ENCODE measurements at places on chromosomes 5 and 9. TPM values are rescaled to one million over a fixed set of nuclear protein-coding genes. Genes with fewer than 3 reads are reported as not detected.

KDM4C gene
- 37.2 TPM for total RNA-seq

NSUN2 gene
- total RNA-seq, result 37.7 TPM

OR1J2 gene
- not detected for total RNA-seq

LYRM7 gene
- total RNA-seq, result 11.4 TPM

GPRIN1 gene
- total RNA-seq, result 0.34 TPM

IL3 gene
- not detected for total RNA-seq

TAF11L10 gene
- not detected for total RNA-seq

STC2 gene
- total RNA-seq, result 4.3 TPM

IL13 gene
- total RNA-seq, result 0.66 TPM

SLC2A6 gene
- 5.1 TPM for total RNA-seq

PGGT1B gene
- total RNA-seq, result 9.8 TPM

PPWD1 gene
- total RNA-seq, result 61.7 TPM

PCDHGA2 gene
- 2.5 TPM for total RNA-seq

FBXL7 gene
- 16.7 TPM for total RNA-seq

GNAQ gene
- total RNA-seq, result 100 TPM

RASGRF2 gene
- 28.4 TPM for total RNA-seq

PIP5K1B gene
- total RNA-seq, result 1.7 TPM

IFNB1 gene
- total RNA-seq, result not detected

BTNL3 gene
- total RNA-seq, result 0.22 TPM

ZNF354C gene
- 6.5 TPM for total RNA-seq

ZNF608 gene
- 17.2 TPM for total RNA-seq

ADAMTS13 gene
- total RNA-seq, result 2.0 TPM

PCDH12 gene
- 2.4 TPM for total RNA-seq

NOXA1 gene
- total RNA-seq, result 2.0 TPM

IRGM gene
- 0.98 TPM for total RNA-seq

DMRT2 gene
- total RNA-seq, result 6.8 TPM

MYO10 gene
- total RNA-seq, result 9.9 TPM

PCDHA1 gene
- not detected for total RNA-seq

MRPS30 gene
- 45.8 TPM for total RNA-seq

C5 gene
- total RNA-seq, result 23.7 TPM

SPARC gene
- total RNA-seq, result 991 TPM

FBXW11 gene
- total RNA-seq, result 54.4 TPM

KIF4B gene
- total RNA-seq, result 0.17 TPM

CCNJL gene
- total RNA-seq, result 0.16 TPM

C1QTNF2 gene
- 1.1 TPM for total RNA-seq

RMND5B gene
- total RNA-seq, result 25.8 TPM

SPTLC1 gene
- total RNA-seq, result 95.4 TPM

THBS4 gene
- 28.2 TPM for total RNA-seq

SMIM15 gene
- 31.1 TPM for total RNA-seq

SH3GL2 gene
- total RNA-seq, result 0.17 TPM

ZNF346 gene
- 8.5 TPM for total RNA-seq

LECT2 gene
- not detected for total RNA-seq

CERCAM gene
- 32.2 TPM for total RNA-seq

TRAF1 gene
- 12.1 TPM for total RNA-seq

SPATA9 gene
- 2.4 TPM for total RNA-seq

GAS1 gene
- 89.2 TPM for total RNA-seq

SLC31A1 gene
- total RNA-seq, result 21.0 TPM

BAAT gene
- total RNA-seq, result not detected

FYB1 gene
- total RNA-seq, result 7.5 TPM

DMRTA1 gene
- 4.6 TPM for total RNA-seq

IER5L gene
- total RNA-seq, result 10.4 TPM
